NCI-H2029 treated with DMSO at 0.1 percent for 48 hours (cell line): ENCODE measurements at places on chromosomes 16 and 17.

GRCh38 chr16:67845291-67846062 is 1.3 kb upstream of the NUTF2 start:
- no peak for DNase-seq

- no peak for DNase-seq
Measured at GRCh38 chr17:77460514-77461046, 319.8 kb downstream of the SEC14L1 start.

- no peak for DNase-seq
Measured at GRCh38 chr16:57964157-57964700, 6.7 kb downstream of the CNGB1 start.

- DNase-seq, result no peak
Measured at GRCh38 chr16:30948667-30949649, at the start of gene ORAI3. Gene ORAI3, plus strand, starts transcription at chr16:30949068. Its CDS starts 222 bp downstream, at chr16:30949290.

DNA sequence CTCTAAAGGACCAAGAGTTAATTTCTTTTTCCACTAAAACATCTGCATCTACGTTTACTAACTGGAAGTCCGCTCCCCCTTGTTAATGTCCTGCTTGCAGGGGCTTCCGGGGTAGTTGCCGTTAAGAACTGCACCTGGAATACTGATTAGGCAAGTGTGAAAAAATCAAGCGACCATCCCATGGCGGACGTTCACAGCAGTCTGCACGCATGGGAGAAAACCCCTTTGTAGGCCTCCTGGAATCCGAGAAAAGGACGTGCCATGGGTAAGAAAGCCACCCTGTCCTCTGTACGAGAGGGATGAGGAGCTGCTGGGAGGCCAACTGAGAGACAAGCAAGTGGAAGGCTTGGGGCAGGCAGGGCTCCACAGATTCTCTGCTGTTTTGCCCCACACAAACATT is 14.9 kb downstream of the SNN start:
- no peak for DNase-seq

GRCh38 chr17:80774146-80774545 is 217.5 kb upstream of the CHMP6 start:
- peak; percentile 22 for DNase-seq

DNA sequence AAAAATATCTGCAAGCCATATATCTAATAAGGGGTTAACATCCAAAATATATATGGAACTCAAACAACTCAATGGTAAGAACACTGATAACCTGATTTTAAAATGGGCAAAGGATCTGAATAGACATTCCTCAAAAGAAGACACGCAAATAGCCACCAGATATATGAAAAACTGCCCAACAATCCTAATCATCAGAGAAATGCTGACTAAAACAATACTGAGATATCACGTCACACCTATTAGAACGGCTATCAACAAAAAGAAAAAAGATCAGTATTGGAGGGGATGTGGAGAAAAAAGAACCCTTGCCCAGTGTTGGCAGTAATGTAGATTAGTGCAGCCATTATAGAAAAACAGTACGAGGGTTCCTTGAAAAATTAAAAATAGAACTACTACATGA is 97.2 kb downstream of the CEP112 start:
- no peak for DNase-seq

DNA sequence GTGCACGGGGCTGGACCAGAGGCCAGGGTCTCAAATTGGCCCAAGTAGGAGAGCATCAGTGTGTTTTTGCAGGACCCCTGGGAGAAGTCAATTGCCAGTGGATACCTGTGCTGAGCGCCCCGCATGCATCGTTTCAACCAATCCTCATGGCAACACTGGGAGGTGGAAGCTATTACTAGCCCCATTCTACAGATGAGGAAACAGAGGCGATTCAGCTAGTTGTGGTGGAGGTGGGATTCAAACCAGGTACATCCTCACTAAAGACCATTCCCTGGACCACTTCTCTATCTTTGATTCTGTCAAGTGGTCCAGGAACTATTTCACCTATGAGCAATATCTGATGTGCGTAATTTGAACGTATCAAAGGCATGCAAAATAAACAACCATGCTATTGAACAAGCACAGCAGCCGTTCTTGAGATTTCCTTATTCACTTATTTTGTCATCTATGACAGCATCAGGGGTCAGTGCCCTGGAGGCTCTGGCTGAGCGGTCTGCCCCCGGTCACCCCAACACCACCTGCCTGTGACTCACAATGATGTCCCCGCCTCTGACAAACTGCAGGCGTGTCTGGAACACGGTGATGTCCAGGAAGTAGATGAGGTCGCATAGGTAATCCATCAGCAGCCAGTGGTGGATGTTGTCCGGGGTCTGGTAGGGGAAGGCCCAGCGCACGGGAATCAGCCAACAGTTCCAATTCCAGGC is 54.0 kb downstream of the CNGB1 start:
- DNase-seq, result no peak

GRCh38 chr17:72654706-72655105 is 437.8 kb downstream of the SLC39A11 start:
- DNase-seq, result no peak

GRCh38 chr17:3949418-3949817 is 14.8 kb downstream of the ATP2A3 start:
- no peak for DNase-seq
